ENCODE measurements at places on chromosomes 1 and 21. TPM values are rescaled to one million over a fixed set of nuclear protein-coding genes. Genes with fewer than 3 reads are reported as not detected.

DNA sequence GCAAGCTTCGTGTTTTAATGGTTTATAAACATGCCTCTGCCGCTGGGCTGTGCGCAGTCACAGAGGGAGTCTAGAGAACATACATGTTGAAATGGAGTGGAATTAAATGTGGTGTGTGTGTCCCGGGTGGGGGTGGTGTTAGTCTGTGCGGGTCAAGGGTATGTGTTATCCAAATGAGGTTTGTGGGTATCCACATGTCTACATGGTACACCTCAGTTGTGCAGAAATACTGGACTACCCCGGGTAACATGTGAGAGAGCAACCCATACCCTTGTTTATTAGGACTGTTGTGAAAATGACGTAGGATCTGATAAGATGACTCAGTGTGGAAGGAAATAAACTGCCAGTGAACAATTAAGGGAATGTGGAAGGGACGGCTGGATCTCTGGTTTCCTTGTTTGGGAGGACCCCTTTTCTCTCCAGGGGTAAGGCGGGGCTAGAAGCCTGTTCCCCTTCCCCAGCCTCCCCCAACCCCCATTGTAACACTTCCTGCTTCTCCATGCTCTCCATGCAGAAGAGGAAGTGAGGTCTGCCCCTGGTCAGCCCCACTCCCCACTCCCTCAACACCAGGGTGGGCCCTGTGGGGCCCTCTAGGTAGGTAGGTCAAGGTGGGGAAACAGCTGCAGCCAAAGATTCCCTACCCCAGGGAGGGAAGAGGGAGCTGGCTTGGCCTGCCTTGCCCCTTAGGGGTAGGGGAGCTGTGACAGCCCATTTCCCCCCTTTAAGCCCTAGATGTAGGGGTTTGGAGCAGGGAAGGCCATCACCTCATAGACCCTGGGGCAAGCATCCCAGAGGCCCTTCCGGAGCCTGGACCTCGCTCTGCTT is 690 bp downstream of the EPS8L3 start:
- no peaks in the 10 kb centered on the region for H3K27me3 ChIP-seq
- H3K4me3 ChIP-seq, result no peak overlapping the region
- DNase-seq, result no peak
- H3K4me1 ChIP-seq, result no peaks in the 10 kb centered on the region
- H3K27ac ChIP-seq, result peak overlapping the region; percentile 46

DNA sequence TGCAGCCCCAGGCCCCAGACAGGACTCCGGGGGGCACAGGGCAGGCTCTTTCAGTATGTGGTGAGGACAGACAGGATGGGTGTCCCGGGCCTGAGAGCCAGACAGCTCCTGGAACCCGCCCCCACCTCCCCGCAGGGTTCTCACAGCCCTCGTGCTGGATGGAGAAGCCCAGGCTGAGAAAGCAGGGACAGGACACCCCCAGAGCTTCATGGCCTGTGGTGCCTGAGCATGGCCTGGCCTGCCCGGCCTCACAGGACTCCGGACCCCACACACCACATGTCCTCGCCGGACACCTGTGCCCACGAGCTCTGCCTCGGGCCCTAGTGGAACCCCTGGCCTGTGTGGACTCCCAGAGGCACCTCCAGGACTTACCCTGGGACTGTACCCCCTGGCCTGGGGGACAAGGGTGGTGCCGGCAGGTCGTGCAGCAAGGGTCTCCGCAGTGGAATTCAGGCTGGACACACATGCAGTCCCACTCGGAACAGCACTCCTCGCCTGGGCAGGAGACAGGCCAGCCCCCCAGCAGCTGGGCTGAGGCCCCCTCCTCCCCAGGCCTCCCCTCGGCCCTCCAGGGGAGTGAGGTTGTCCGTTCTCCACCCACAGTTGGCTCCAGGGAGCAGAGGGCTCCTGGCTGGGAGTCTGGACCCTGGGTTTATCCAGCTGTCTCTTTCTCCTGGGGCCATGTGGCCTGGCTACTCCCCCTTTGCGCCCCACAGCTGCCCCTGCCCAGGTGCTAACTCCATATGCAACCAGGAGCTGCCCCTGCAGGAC is 1.2 kb downstream of the TNFRSF18 start:
- no peak overlapping the region for H3K4me3 ChIP-seq
- H3K4me1 ChIP-seq, result peaks cover 14% of the 10 kb centered on the region
- no peak overlapping the region for H3K27ac ChIP-seq
- H3K27me3 ChIP-seq, result peaks cover 44% of the 10 kb centered on the region
- no peak for DNase-seq

- H3K4me3 ChIP-seq, result no peak overlapping the region
- no peak overlapping the region for H3K27ac ChIP-seq
- no peaks in the 10 kb centered on the region for H3K36me3 ChIP-seq
- no peaks in the 10 kb centered on the region for H3K4me1 ChIP-seq
- H3K27me3 ChIP-seq, result peaks cover 16% of the 10 kb centered on the region
Observed at GRCh38 chr1:110556471-110556807, 37.5 kb upstream of the KCNA10 start.

DNA sequence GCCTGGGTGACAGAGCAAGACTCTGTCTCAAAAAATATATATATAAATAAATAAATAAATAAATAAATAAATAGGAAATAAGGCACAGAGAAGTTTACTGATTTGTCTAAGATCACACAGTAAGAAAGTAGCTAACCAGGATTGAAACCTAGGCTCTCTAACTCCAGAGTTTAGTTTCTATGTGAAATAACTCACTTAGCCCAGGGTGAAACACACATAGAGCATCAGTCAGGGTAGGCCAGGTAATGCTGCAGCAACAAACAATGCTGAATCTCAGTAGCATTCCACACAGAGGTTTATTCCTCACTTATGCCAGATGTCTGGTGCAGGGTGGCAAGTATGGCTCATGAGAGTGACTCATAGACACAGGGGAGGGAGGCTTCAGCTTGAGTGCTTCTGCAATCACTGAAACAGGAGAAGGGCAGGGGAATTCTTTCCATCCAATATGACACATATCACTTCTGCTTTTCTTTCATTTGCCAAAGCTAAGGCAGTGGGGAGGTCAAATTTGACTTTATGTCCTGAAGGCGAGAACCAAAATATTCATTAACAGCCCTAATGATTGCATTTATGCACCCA is 37.1 kb upstream of the KANK4 start:
- DNase-seq, result no peak
- no peak overlapping the region for H3K4me3 ChIP-seq
- H3K27me3 ChIP-seq, result no peaks in the 10 kb centered on the region
- H3K4me1 ChIP-seq, result no peaks in the 10 kb centered on the region

DNA sequence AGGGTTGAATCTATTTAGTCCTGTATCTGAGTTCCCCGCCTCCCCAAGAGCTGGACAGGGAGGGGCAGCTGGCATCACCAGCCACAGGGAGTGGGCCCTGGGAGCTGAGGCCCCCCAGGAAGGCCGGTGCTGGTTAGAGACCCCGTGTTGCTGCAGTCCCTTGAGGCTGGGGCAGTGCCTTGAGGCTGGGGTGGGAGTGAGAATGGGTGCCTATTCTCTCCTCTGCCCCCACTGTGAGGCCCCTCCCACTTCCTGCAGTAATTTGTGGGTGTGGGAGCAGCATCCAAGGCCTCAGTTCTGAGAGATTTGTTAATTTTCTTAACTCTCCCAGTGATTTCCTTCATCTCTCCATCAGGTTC is 2.5 kb upstream of the TRAPPC3 start:
- H3K36me3 ChIP-seq, result peaks cover 5% of the 10 kb centered on the region
- H3K4me3 ChIP-seq, result no peak overlapping the region
- no peaks in the 10 kb centered on the region for H3K27me3 ChIP-seq
- H3K4me1 ChIP-seq, result peaks cover 56% of the 10 kb centered on the region

- H3K27me3 ChIP-seq, result no peaks in the 10 kb centered on the region
- H3K4me1 ChIP-seq, result no peaks in the 10 kb centered on the region
- no peak overlapping the region for H3K4me3 ChIP-seq
- H3K36me3 ChIP-seq, result no peaks in the 10 kb centered on the region
- no peak for DNase-seq
- H3K27ac ChIP-seq, result no peak overlapping the region
Observed at GRCh38 chr1:57017717-57018116, 51.9 kb upstream of the C8B start.

DNA sequence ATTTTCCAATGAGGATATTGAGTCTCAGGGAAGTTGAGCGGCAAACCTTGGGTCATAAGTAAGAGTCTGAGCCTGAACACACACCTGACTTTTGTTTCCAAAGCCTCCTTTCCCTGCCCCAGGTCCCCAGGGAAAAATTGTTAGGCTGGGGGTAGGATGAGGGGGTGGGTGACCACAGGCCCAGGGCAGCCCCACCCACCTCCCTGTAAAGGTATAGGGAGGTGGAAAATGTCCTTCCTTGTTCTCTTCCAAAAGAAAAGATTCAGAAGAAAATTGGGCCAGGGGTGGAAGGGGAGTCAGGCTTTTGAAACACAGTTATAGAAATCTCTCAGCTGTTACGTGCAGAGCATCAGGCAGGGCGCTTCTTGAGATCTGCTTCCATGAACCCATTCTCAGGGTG is 129.7 kb upstream of the NGF start:
- peaks cover 5% of the 10 kb centered on the region for H3K4me1 ChIP-seq
- H3K36me3 ChIP-seq, result no peaks in the 10 kb centered on the region
- H3K27me3 ChIP-seq, result no peaks in the 10 kb centered on the region
- DNase-seq, result no peak

The UQCRHL gene
- 0.24 TPM for total RNA-seq

The CELA2A gene
- total RNA-seq, result 35.1 TPM

The FAM3B gene
- total RNA-seq, result 0.22 TPM
